ENCODE measurements at places on chromosomes 12 and 14.

DNA sequence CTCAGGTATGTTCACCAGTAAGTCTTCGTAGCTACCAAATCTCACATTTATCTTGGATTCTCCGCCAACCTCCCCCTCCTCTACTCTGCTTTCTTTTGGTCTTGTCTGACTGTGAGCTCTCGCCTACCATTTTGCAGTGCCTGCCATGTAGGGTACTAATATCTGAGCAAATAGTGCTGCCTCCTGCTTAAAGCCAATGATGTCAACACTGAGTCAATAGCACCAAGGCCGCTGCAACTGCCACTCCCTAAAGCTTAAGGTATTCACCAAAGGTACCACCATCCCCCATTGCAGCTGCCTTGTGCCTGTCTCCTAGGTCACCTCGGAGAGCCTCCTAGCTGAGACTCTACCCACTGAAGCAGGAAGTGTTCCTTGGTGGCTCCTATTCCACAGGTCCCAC is 114.8 kb upstream of the FUT8 start:
- no peak for ATAC-seq

GRCh38 chr12:5273709-5274108 is 158.2 kb upstream of the NTF3 start:
- no peak for ATAC-seq

- ATAC-seq = peak; percentile 37
Observed at GRCh38 chr12:66388517-66388916, 86.2 kb downstream of the HELB start.

DNA sequence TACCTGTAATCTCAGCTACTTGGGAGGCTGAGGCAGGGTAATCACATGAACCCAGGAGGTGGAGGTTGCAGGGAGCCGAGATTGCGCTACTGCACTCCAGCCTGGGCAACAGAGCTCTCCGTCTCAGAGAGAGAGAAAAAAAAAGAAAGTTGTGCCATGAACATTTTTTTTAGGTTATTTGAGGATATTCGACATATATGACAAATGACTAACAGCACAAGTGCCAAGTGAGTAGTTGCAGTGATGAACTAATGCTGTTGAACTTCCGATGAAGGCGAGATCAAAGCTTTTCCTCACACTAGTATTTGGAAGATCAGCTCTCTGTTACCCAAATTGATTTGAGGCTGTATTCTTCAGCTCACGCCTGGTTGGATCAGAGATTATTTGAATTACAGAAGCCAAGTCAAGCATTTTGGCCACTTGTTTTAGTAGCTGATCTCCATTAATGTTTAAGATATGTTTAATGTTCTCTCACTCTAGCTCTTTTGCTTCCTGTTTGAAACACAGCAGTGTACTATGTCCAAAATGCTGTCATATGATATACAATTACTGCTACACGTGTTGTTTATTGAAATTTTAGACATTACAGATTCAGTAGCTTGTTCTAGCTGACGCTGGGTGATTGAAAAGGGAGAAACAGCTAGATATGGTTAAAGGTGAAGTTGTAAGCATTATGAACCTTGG is 43.4 kb downstream of the WDR20 start:
- no peak for ATAC-seq

GRCh38 chr12:19675361-19675760 is 236.1 kb downstream of the AEBP2 start:
- no peak for ATAC-seq

All from stimulated activated memory B cell treated with anti-CD40 and anti-IgM and Interleukin-4, amounts not matched to agents 10 μg/mL and 1 μg/mL and 100 μg/mL, for 72 hours (primary cell).